RWPE2 (cell line): ENCODE measurements at places on chromosomes 16 and 17.

GRCh38 chr17:58666858-58667267, 25.0 kb downstream of the TEX14 start:
- H3K27ac ChIP-seq = peak overlapping the region; percentile 39
- no peaks in the 10 kb centered on the region for H3K36me3 ChIP-seq
- H3K27me3 ChIP-seq = no peaks in the 10 kb centered on the region
- H3K4me1 ChIP-seq = peaks cover 16% of the 10 kb centered on the region
- DNase-seq = peak; percentile 93

- no peak for DNase-seq
- H3K27ac ChIP-seq = no peak overlapping the region
- H3K27me3 ChIP-seq = no peaks in the 10 kb centered on the region
- no peaks in the 10 kb centered on the region for H3K36me3 ChIP-seq
- H3K4me1 ChIP-seq = peaks cover 3% of the 10 kb centered on the region
- no peak overlapping the region for H3K4me3 ChIP-seq
Observed at GRCh38 chr17:78598013-78598471, 20.8 kb upstream of the DNAH17 start.

DNA sequence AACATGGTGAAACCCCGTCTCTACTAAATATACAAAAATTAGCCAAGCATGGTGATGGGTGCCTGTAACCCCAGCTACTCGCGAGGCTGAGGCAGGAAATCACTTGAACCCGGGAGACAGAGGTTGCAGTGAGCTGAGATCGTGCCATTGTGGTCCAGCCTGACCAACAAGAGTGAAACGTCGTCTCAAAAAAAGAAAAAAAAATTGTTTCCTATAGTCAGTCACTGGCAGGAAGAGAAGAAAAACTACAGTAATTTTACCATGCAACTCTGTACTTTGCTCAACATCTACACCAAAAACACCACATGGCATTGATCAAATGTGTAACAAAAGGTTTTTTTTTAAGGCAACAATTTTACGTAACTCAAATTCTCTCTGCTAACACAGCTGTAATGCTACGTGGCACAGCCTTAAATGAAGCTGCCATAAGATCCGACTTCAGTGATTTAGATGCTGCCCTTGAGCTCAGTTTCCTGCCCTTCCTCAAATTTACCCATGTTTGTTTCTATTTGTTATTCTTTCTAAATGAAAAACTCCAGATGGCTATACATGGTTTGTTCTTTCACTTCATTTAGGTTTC, 40.2 kb downstream of the CNOT1 start:
- no peaks in the 10 kb centered on the region for H3K27me3 ChIP-seq
- no peak for DNase-seq
- H3K4me1 ChIP-seq = peaks cover 3% of the 10 kb centered on the region
- no peak overlapping the region for H3K27ac ChIP-seq
- peaks cover 97% of the 10 kb centered on the region for H3K36me3 ChIP-seq

DNA sequence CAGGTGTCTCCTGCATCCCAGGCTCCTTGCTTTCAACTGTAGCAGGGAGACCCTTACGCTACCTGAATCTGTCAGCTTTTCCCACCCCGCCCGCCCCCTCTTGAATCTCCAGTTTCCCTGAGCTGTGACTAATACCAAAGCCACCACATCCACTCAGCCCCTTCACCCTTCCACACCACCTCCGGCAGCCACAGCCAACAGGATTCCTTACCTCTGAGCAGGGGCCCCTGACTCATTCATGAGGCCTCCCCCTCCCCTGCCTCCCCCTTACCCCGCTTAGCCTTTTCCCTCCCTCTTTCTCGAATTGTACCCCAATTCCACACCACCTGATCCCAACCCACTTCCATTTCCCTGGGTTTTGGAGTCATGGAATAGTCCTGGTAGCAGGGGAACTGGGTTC, 2.3 kb downstream of the STX1B start:
- H3K4me1 ChIP-seq = peaks cover 4% of the 10 kb centered on the region
- no peak overlapping the region for H3K4me3 ChIP-seq
- no peaks in the 10 kb centered on the region for H3K36me3 ChIP-seq
- no peak overlapping the region for H3K27ac ChIP-seq
- H3K27me3 ChIP-seq = peaks cover 13% of the 10 kb centered on the region
- DNase-seq = no peak

DNA sequence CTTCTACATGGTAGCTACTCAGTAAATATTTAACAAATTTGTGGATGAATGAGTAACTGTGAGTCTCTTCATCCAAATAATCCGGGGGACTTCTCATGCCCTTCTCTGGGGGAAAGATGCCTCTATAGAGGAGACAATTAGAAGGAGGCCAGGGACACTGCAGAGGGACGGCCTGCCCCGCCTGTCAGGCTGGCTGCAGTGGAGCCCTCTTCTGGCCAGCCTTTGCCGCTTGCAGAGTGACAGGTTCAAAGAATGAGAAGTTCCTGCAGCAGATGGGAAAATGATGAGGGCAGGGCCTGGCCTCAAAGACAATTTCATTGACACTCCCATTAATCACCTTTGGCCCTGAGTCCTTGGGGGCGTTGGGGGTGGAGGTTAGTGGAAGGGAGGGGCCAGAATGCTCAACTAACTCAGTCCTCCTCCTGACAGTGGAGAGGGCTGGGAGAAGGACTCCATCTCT, 339.0 kb downstream of the MAF start:
- H3K4me1 ChIP-seq = no peaks in the 10 kb centered on the region
- no peak overlapping the region for H3K27ac ChIP-seq
- no peaks in the 10 kb centered on the region for H3K27me3 ChIP-seq
- H3K4me3 ChIP-seq = no peak overlapping the region

GRCh38 chr17:34374457-34374856, 11.4 kb upstream of the CCL1 start:
- no peaks in the 10 kb centered on the region for H3K36me3 ChIP-seq
- H3K4me1 ChIP-seq = no peaks in the 10 kb centered on the region
- DNase-seq = no peak

GRCh38 chr16:30122604-30123160, 338 bp downstream of the MAPK3 start:
- peaks cover 9% of the 10 kb centered on the region for H3K36me3 ChIP-seq
- H3K4me1 ChIP-seq = peaks cover 3% of the 10 kb centered on the region
- no peak for DNase-seq
- peak overlapping the region; percentile 89 for H3K4me3 ChIP-seq
- H3K27ac ChIP-seq = peak overlapping the region; percentile 41

GRCh38 chr17:78431692-78431958, 53.2 kb downstream of the PGS1 start:
- H3K4me1 ChIP-seq = no peaks in the 10 kb centered on the region
- no peak overlapping the region for H3K27ac ChIP-seq
- no peaks in the 10 kb centered on the region for H3K27me3 ChIP-seq

- H3K4me3 ChIP-seq = no peak overlapping the region
- H3K27me3 ChIP-seq = no peaks in the 10 kb centered on the region
- DNase-seq = no peak
- no peaks in the 10 kb centered on the region for H3K4me1 ChIP-seq
- H3K27ac ChIP-seq = no peak overlapping the region
Observed at GRCh38 chr17:31475378-31476162, 84.1 kb downstream of the RAB11FIP4 start.

DNA sequence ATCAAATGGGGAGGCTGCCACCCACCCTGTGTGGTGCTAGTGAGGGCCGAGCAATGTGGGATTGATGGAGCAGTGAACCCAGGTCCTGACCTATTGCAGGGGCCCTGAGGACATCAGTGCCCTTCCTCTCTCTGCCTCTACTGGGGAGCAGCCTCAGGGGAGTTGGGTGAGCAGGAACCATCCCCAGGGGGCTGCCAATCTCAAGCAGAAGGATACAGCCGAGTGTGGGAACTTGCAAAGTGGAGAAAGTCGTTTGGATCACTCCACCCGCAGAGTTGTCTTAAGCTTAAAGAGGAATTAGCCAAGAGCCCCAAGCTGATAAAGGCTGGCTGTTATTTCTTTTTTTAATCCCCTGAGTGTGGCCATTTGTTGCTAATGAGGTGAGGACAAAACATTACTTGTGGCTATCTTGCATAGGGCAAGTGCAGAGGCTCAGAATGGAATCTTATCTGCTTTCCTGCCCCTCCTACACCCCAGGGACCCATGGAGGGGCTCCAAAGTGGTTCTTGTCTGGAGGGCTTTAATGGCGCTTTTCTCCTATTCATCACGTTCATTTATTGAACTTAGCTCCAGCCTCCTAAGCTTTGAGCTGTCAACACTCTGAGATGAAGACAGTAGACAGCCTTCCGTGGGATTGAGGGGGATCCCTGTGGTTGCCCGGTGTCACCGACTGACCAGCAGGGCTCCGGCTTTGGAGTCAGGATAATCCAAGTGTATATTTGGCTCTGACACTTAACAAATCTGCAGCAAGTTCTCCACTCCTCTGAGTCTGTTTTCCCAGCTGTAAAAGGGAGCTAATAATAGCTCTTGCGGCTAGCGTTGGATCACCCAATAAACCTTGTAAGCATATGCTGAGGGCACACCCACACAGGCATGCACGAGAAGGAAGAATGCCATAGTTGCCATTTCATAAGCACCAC, 45.1 kb downstream of the MYH11 start:
- no peaks in the 10 kb centered on the region for H3K4me1 ChIP-seq
- DNase-seq = no peak
- no peak overlapping the region for H3K4me3 ChIP-seq
- H3K36me3 ChIP-seq = no peaks in the 10 kb centered on the region
- H3K27me3 ChIP-seq = peaks cover 3% of the 10 kb centered on the region

DNA sequence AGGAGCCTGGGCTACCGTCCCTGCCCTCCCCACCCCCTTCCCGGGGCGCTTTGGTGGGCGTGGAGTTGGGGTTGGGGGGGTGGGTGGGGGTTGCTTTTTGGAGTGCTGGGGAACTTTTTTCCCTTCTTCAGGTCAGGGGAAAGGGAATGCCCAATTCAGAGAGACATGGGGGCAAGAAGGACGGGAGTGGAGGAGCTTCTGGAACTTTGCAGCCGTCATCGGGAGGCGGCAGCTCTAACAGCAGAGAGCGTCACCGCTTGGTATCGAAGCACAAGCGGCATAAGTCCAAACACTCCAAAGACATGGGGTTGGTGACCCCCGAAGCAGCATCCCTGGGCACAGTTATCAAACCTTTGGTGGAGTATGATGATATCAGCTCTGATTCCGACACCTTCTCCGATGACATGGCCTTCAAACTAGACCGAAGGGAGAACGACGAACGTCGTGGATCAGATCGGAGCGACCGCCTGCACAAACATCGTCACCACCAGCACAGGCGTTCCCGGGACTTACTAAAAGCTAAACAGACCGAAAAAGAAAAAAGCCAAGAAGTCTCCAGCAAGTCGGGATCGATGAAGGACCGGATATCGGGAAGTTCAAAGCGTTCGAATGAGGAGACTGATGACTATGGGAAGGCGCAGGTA, 762 bp downstream of the CDK12 start:
- peak overlapping the region; percentile 97 for H3K4me3 ChIP-seq
- peaks cover 21% of the 10 kb centered on the region for H3K36me3 ChIP-seq
- H3K27ac ChIP-seq = peak overlapping the region; percentile 75
- no peak for DNase-seq
- no peaks in the 10 kb centered on the region for H3K4me1 ChIP-seq
- H3K27me3 ChIP-seq = no peaks in the 10 kb centered on the region

DNA sequence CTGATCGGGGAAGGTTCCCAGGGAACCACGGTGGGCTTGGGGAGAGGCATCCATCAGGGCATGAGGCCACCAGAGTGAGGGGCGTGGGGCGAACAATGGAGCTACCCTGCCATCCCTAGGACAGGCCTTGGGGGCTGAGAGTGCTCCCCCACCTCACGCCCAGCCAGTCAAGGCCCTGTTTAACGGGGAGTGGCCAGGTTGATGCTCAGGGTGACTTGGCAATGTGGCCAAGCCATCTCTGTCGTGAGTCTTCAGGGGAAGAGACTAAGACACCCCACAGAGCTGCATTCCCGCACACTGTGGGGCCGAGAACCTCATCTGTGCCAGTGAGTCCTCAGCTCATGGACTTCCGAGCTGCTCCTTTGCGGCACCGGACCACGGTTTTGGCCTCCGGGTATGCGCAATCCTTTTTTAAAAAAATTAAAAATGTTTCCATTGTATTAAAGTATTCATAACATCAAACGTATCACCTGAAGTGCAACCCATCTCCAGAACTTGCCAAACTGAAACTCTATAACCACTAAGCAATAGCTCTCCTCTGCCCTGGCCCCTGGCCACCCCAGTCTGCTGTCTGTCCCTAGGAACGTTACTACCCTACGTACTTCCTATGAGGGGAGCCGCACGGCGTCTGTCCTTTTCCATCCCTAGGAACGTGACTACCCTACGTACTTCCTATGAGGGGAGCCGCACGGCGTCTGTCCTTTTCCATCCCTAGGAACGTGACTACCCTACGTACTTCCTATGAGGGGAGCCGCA, 71.8 kb upstream of the DOC2B start:
- no peaks in the 10 kb centered on the region for H3K27me3 ChIP-seq
- no peaks in the 10 kb centered on the region for H3K4me1 ChIP-seq
- DNase-seq = peak; percentile 33
- no peak overlapping the region for H3K27ac ChIP-seq
- no peak overlapping the region for H3K4me3 ChIP-seq
- H3K36me3 ChIP-seq = no peaks in the 10 kb centered on the region
